Camera-type eye (tissue), 1 donor: ENCODE measurements at places on chromosomes 6 and 20. TPM values are rescaled to one million over a fixed set of nuclear protein-coding genes. Genes with fewer than 3 reads are reported as not detected.

ZSWIM3 gene
- total RNA-seq: 16.2 TPM

ZBTB12 gene
- total RNA-seq: 17.9 TPM

LPA gene
- 0.93 TPM for total RNA-seq

NOX3 gene
- not detected for total RNA-seq

GJE1 gene
- total RNA-seq: not detected

HSPA12B gene
- total RNA-seq: 17.8 TPM

ENPP1 gene
- total RNA-seq: 10.3 TPM

EDN1 gene
- 5.4 TPM for total RNA-seq

HMGN3 gene
- total RNA-seq: 112 TPM

MMP24 gene
- total RNA-seq: 15.1 TPM

SUMO4 gene
- 16.1 TPM for total RNA-seq

TNFRSF21 gene
- total RNA-seq: 16.4 TPM

RPS6KA2 gene
- 37.1 TPM for total RNA-seq

TTK gene
- total RNA-seq: 11.9 TPM

PTCRA gene
- not detected for total RNA-seq

PACSIN1 gene
- 32.2 TPM for total RNA-seq

EMILIN3 gene
- total RNA-seq: 27.2 TPM

CST1 gene
- total RNA-seq: not detected

PLN gene
- total RNA-seq: 21.1 TPM

MUCL3 gene
- total RNA-seq: not detected

IL17F gene
- not detected for total RNA-seq

CFAP61 gene
- total RNA-seq: 2.1 TPM

HSPA1A gene
- 744 TPM for total RNA-seq

AIF1 gene
- 10.5 TPM for total RNA-seq

LY6G6F gene
- total RNA-seq: not detected

MOG gene
- 0.16 TPM for total RNA-seq

ATP6V1G2 gene
- total RNA-seq: 19.2 TPM

CFB gene
- total RNA-seq: 14.6 TPM

CTAGE9 gene
- not detected for total RNA-seq

WDR46 gene
- 39.2 TPM for total RNA-seq

ATG5 gene
- 58.9 TPM for total RNA-seq

ELOVL4 gene
- total RNA-seq: 35.3 TPM

MMS22L gene
- 35.4 TPM for total RNA-seq

CRIP3 gene
- not detected for total RNA-seq

TBXT gene
- total RNA-seq: not detected

JAG1 gene
- total RNA-seq: 123 TPM

BMP5 gene
- total RNA-seq: 20.8 TPM

PNPLA1 gene
- total RNA-seq: 0.16 TPM

ACTL10 gene
- total RNA-seq: 0.49 TPM

HLA-DPB1 gene
- 6.7 TPM for total RNA-seq

EYA2 gene
- total RNA-seq: 18.0 TPM

VSX1 gene
- 131 TPM for total RNA-seq

CCN2 gene
- 93.1 TPM for total RNA-seq

SNX3 gene
- 167 TPM for total RNA-seq

TAAR6 gene
- not detected for total RNA-seq

FAM184A gene
- 29.1 TPM for total RNA-seq

MAN1A1 gene
- 93.4 TPM for total RNA-seq

PAX1 gene
- total RNA-seq: 0.33 TPM

AKAP12 gene
- total RNA-seq: 228 TPM

TINAG gene
- total RNA-seq: not detected

NKAIN2 gene
- total RNA-seq: 6.4 TPM

GPSM3 gene
- total RNA-seq: 1.8 TPM

CGAS gene
- total RNA-seq: 3.7 TPM

IP6K3 gene
- total RNA-seq: 3.7 TPM

TRIM10 gene
- 1.0 TPM for total RNA-seq

SNPH gene
- total RNA-seq: 9.7 TPM

YIPF3 gene
- total RNA-seq: 118 TPM
